NCI-H2029 treated with DMSO at 0.1 percent for 48 hours (cell line): ENCODE measurements at places on chromosomes 16 and 17.

DNA sequence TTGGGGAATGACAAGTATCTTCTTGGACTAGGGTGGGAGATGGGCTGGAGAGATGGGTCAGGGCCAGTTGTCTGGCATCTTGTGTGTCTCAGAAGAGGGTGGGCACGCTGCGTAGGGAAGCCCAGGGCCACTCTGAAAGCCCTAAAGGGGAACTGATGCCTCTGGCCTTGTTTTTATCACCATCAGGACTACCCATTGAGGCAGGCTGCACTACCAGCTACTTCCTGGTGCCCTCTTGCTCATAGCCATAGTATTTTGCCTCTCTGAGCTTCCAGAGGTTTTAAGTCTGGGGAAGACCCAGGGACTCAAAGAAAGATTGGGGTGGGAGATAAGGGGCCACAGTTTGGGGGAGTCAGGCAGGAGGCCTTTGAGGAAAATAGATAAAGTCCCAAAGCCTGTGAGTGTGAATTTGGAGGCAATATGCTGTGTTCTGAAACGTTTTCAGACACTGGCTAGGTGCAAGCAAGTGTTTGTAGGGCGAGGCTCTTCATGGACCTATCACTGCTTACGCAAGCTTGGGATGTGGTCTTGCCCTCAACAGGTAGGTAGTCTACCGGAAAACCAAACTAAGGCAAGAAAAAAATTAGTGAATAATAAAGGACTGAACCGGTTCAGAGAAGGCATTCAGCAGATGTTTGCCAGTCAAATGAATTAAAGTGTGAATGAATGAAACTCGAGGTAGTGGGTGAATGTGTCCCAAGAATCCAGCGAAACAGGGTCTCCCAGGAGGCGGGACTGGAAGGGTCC lies 688 bp upstream of the ITGB3 start:
- DNase-seq = no peak

DNA sequence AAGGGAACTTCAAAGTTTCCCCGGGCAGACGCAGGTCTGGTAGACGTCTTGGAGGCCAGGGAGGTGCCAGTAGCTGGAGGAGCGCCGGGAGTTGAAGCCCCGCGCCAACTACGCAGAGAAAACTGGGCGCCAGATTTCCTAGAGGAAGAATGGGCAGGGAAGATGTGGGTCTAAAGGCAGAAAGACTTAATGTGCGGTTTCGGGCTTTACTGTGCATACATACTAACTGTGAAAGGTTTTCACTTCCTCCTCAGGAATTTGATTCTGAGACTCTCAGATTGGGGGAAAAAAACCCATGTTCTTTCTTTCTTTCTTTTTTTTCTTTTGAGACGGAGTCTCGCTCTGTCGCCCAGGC lies 331 bp upstream of the ZNF287 start:
- no peak for DNase-seq

DNA sequence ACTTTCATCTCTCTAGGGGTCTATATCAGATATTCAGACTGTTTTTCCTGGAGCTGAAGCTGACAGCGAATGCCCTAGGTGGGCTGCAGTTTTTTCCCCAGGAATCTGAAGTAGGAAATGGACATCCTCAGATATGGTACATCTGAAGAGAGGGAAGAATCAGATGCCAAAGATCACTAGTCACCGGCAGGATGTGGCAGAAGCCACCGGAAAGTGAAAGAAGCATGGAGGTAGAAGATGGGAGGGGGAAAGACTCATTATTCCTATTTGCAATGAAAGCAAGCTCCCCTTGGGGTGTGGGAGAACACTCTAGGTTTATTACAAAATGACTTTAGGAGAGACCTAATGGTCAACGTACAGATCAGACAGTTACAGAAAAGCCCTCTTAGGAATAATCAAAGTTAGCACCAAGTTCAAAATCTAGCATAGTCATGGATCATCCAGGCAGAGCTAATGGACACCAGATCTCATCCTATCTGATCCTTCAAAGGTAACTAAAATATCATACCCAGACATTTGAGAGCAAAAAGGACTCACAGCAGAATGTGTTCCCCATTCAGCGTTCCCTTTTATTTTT lies 110.7 kb downstream of the HS3ST3A1 start:
- no peak for DNase-seq

- no peak for DNase-seq
Measured at GRCh38 chr17:31527606-31528005, 136.1 kb downstream of the RAB11FIP4 start.

- no peak for DNase-seq
Measured at GRCh38 chr17:29505836-29506235, 61.0 kb downstream of the ABHD15 start.

DNA sequence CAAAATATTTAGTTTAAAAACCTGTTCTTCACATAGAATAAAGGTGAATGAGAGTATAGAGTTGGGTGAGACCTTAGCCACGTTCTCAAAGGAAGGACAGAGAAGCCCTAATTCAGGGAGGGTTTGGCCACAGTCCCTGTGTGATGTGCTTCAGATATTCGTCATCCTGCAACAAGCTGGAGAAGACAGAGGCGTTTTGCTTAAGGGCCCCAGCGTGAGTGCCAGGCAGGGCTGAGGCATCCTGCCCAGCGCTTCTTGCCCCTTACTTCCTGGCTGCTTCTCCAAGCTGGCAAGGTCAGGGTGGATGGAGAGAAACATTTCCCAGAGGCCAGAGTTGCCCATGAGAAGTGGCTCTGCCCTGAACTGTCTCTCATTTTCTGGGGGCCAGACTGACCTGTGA lies 46.9 kb downstream of the AXIN2 start:
- no peak for DNase-seq

DNA sequence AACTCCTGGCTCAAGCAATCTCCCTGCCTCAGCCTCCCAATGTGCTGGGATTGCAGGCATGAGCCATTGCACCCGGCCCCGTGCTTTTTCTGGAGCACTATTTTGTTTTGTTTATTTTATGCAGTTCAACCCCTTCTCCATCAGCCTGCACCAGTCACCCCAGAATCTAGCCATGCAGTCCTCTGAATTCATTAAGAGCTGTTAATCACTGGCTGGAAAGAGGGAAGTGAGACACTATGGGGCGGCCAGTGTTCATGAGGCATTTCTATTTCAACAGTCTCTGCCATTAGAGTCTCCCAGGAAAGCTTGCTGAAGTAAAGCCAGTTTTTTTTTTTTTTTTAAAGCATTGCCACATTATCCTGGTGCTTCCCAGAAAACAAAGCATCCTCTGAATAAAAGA lies 1.7 kb downstream of the VWA3A start:
- DNase-seq = no peak

DNA sequence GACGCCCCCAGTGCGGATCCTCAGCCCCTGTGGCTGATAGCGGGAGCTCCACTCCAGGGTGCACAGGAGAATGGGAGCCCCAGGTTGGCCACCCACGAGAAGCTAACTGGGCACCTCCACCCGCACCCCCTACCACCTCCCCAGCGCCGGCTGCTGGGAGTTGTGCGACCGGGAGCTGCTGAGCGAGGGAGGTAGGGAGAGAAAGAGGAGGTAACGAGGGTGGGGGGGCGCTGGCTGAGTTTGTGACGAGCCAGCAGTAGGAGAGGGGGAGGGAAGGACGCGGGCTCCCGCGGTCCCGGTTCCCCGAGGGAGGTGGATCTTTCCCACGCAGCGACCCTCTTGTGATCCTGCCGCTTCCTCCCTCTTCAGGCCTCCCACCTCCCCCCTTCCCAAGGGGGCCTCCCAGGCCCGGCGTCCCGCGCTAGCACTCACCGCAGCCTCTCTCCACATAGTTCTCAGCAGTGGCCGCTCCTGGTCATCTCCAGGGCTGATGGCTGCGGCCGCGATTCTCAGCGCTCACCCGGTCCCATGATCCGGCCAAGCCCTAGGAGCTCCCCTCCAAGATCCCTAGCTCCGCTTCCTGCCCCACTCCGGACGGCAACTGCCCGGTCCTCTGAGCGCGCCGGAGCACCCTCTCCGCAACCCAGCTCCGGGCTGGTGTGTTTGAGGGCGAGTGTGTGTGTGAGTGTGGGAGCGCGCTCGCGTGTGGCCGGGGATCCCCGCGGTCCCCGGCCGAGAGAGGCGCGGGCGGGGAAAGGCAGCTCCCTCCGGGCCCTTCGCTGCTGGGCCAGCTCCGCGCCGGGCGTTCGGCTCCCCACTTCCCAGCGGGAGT lies at the start of gene GRIN2A:
Gene GRIN2A, minus strand, starts transcription at position 207 of the 832 bp plus-strand sequence. CDS start 2,017 bp downstream, outside the sequence.
- DNase-seq = no peak

DNA sequence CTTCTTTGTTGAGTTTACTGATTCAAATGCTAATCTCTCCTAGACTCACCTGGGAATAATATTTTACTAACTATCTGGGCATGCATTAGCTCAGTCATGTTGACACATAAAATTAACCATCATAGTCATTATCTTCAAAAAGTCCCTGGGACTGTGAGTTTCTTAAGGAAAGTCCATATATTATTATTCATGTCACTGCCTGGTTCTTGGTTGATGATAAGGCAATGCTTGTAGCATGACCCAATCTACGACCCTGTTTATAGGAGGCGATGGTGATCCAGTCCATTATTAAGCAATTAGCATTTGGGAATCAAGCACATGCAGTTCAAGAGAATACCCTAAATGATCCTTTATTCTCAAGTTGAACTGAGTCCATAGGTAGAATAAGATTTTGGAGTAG lies 54.8 kb upstream of the MPHOSPH6 start:
- no peak for DNase-seq

- no peak for DNase-seq
Measured at GRCh38 chr16:78206623-78207223, 107.3 kb downstream of the WWOX start.

GRCh38 chr17:1123393-1123831 lies 56.4 kb downstream of the ABR start:
- DNase-seq = no peak

- no peak for DNase-seq
Measured at GRCh38 chr16:50534556-50534955, 13.6 kb upstream of the NKD1 start.

DNA sequence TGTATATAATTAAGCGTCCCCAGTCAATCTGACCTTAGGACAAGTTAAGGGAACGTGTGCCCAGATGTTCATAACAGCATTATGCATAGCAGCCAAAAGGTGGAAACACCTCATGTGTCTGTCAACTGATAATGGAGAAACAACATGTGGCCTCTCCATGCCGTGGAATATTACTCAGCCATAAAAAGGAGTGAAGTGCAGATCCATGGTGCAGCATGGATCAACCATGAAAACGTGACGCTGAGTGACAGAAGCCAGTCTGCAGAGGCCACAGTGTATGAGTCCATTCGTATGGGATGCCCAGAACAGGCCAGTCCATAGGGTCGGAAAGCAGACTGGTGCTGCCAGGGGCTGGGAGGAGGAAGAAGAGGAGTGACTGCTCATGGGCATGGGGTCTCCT lies 161.0 kb upstream of the CIBAR2 start:
- DNase-seq = no peak

DNA sequence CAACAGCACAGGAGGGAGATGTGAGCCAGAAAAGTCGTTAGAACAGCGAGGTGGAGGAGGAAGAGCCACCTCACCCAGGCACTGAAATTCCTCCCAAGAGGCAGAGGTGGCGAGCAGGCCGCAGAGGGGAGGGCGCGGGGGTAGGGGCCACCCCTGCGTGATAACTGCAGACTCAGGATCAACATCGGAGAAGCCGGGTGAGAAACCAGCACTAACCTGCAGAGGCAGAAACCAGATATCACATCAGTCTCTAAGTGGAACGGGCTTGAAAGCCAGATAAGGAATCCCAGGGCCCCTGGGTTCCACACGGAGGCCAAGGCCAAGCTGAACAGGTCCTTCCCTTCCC lies 39.4 kb upstream of the ZC3H18 start:
- no peak for DNase-seq

DNA sequence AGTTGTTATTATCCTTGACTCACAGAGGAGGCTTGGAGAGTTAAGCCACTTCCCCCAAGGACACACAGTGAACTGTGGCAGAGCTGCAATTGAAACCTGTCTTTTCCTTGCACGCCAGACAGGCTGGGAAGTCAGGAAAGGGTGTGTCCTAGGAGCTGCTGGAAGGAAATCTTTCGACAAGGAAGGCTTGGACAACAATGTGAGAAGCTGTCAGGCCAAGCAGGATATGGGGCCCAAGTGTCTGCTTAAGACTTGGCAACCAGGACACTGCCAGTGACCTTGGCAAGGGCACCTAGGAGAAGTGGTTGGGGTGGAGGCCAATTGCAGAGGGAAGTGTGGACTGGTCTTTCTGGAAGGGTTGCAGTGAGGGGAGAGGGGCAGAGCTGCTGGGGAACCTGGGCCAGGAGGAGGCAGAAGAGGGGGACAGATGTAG lies 2.1 kb upstream of the CAMKK1 start:
- no peak for DNase-seq

GRCh38 chr17:16818340-16818739 lies 128.3 kb downstream of the CCDC144A start:
- no peak for DNase-seq

GRCh38 chr17:957856-958421 lies 21.6 kb downstream of the NXN start:
- DNase-seq = no peak

- no peak for DNase-seq
Measured at GRCh38 chr16:64240586-64240985, 881.3 kb downstream of the CDH11 start.

GRCh38 chr17:8337802-8338752 lies 1.6 kb upstream of the ODF4 start:
- no peak for DNase-seq

DNA sequence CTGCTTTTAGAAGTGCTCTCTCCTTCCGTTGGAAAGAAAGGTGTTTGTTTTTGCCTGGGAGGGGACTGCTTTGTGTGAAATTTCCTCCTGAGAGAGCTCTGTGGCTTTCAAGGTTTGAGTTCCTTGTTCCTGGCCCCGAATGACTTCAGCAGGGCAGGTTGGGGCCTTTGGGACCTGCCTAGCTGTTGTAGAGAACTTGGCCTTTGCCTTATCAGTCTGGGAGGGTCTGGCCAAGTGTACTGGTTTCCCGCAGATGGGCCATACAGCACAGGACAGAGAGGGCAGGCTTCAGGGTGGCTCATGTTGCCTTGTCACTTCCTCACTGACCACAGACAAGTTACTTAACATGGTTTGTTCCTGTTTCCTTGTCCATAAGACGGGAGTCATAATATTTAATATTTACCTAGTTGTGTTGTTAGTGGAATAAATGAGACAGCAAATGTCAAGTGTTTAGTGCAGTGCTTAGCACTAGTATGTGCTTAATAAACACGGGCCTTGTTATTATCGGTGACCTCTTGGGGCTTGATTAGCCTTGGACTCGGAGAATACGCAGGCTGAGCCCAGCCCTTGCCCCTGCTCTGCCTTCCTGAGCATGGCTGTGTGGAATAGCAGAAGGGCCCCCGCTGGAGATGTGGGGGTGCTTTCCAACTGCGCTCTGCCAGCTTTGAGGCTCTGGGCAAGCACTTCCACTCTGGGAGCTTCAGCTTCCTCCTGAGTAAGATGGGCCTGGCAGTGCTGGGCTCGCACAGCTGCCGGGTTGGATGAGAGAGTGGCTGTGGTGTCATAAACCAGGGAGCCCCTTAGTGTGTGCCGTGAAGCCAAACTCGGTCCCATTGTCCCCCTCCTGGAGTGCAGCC lies 6.6 kb downstream of the PRSS8 start:
- DNase-seq = no peak

- no peak for DNase-seq
Measured at GRCh38 chr16:15417197-15417596, 17.2 kb upstream of the BMERB1 start.

- no peak for DNase-seq
Measured at GRCh38 chr16:66286527-66286926, 80.0 kb upstream of the CDH5 start.
